ENCODE measurements at places on chromosomes 6 and 20.

DNA sequence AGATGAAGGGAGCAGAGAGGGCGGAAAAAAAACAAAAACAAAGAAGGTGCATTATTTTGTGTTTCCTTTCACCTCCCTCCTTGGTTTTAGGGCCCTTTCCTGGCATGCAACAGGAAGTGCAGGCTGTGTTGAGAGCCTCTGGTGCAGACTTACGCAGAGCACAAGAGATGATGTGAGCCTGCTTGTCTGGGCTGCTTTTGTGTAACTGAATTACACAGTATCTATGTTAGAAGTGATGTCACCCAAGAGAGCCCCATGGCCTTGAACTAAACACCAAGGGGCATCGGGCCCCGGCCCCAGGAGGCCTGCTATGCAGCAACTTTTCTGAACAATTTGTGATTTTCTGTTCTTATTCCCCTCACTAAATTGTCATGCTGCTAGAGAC is 25.5 kb downstream of the GNAS start:
- no peak for DNase-seq

DNA sequence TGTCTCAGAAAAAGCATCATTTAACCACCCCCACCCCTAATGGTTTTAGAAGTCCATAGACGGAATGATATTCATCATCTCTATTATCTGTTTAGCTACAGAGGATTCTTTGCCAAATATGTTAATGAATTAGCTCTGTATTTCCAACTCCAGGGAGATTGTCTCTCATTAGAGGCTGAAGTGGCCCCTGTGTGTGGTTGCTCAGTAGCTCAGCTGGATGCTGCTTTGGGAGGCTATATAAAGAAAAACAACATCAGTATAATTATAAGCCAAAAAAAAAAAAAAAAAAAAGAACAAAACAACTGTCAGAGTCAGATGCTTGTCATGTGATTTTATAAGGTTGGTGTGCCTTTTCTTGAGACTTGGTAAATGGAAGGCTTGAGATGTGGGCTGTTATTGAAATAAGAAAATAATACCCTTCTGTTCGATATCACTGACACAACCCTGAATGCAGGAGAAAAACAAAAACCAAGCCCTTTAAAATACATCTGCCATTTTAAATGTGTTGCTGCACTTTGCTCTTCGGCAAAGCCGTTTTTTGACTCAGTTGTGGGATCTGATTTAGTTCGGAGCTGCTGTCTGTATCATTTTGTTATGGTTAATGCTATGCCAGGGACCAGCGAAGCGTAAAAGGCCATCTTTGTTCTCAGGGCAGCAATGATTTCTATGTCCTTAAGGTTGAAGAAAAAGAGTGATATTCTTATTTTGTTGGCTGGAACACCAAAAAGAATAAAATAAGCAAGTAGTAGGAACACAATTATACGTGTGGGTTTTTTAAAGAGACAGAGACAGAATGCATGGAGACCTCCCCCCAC is 422.6 kb downstream of the QKI start:
- no peak for DNase-seq

DNA sequence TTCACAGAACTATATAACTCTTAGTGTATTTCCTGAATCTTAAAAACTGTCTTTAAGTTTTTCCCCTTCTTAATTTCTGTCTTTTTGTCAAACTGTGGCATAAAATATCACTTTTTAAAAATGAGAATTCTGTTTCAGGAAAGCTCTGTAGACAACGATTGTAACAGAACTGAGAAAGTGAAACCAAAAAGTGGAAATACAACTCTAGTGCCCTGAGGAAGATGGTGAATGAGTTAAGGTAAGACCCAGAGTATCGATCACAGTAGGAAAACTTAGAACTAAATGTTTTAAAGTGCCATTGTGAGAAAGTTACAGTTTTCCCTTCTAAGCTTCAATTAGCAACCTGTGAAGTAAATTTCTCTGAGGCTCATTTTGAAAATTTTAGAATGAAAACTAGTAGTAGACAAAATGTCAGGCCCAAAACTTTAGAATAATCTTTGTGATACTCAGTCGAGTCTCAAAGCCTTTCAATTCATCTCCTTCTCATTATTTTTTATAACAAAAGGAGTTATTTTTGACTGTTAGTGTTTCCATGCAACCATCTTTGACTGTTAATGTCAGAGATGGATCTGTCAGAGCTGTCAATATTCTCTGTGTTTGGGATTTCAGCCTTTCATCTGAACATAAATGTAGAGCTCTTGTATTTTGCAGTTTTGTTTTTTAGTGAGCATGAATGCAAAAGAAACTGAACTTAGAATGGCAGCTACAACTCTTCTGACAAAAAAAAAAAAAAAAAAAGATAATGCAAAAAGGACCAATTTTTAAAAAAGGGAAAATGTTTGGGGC is 19.0 kb upstream of the TRDN start:
- no peak for DNase-seq

DNA sequence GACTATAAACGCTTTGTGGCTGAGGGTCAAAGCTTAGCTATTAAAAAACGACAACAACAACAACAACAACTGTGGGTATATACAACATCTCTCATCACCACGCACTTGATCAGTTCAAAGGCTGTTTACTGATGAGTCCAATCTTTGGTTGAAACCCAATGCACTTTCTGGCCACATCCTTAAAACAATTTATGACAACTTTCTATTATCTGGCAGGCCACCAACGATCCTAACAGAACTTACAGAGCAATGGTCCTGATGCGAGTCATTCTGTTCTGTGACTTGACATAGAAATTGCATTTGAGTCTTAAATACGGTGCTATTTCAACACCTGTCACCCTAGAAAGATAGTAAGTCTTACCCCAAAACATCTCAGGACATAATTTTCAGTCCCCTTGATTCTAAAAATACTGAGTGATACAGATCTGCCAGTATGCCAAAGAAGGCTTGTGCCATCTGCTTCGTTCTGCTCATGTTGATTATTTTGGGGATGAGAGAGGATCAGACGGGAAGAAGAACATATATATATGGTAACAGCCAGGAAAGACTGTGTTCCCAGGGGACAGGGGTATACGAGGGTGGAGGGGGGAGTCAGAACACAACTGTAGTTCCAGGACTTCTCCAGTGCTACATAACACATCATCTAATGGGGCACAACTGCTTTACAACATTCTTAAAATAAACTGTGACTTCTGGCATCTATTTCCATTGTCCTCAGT is 55.8 kb downstream of the PLAGL1 start:
- no peak for DNase-seq

DNA sequence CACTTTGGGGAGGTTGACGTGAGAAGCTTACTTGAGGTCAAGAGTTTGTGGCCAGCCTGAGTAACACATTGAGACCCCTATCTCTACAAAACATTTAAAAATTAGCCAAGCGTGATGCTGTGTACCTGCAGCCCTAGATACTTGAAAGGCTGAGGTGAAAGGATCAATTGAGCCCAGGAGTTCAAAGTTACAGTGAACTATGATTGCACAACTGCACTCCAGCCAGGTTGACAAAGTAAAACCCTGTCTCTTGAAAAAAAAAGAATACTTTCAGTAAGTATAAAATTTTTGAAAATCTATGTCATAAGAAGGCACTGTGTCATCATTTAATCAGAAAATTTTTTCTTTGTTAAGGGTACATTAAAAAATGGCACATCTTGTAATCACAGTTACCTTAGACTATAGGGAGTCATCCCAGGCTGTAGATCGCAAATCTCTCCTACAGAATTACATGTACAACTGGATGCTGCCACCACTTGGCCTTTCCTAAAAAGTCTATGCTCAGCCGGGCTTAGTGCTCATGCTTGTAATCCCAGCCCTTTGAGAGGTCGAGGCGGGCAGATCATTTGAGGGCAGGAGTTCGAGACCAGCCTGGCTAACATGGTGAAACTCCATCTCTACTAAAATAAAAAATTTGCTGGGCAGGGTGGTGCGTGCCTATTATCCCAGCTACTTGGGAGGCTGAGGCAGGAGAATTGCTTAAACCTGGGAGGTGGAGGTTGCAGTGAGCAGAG is 17.0 kb upstream of the MRS2 start:
- DNase-seq, result no peak

- DNase-seq, result no peak
Measured at GRCh38 chr20:38297916-38298674, 5.9 kb upstream of the BPI start.
